ENCODE measurements at places on chromosomes 2 and 18.

GRCh38 chr2:141641462-141641861, 489.4 kb downstream of the LRP1B start:
- DNase-seq, result no peak

- DNase-seq, result no peak
Observed at GRCh38 chr2:240290432-240291336, 144.8 kb upstream of the GPC1 start.

- DNase-seq, result no peak
Observed at GRCh38 chr2:164562666-164563065, 58.6 kb downstream of the GRB14 start.

- DNase-seq, result no peak
Observed at GRCh38 chr2:201926067-201926466, 107.6 kb upstream of the FZD7 start.

DNA sequence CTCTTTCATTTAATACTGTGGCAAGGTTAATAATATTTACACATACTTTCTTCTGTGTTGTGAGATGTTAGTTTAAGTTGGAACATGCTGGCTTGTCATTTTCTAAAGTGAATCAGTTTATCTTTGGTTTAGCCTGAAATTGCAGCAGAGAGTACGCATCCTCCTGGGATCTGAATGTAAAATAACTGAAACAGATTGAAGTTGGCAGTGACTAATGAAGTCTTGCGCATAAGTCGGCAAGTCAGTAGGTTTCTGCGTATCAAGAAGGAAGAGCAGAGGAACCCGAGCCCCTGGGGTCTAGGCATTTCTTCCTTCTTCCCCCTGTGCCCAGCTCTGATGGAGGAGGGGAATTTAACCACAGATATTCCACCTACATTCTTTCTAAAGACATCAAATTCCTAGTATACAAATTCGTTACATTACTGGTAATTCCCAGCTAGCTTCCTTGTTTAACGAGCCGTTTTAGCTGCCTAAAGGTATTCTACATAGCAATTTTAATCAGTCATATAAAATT, 392.1 kb upstream of the RAB12 start:
- no peak for DNase-seq

GRCh38 chr2:216865658-216866057, 5.8 kb upstream of the TNP1 start:
- no peak for DNase-seq

DNA sequence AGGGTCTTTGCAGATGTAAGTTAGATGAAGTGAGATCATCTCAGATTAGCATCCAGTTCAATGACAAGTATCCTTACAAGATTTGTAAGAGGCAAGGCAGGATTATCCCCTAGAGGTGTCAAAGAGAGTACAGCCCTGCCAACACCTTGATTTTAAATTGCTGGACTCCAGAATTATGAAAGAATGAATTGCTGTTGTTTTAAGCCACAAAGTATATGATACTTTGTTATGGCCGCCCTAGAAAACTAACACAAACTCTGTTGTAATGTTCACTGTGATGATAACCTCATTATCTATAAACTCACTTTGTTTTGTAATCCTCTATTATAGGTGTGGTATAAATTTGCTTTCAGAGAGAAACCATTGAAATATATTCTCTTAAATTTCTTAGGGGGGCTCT, 249.0 kb upstream of the SPOPL start:
- DNase-seq, result no peak

GRCh38 chr2:120746144-120746543, 10.5 kb downstream of the GLI2 start:
- no peak for DNase-seq

- no peak for DNase-seq
Observed at GRCh38 chr2:120867290-120868241, 131.9 kb downstream of the GLI2 start.

- DNase-seq, result no peak
Observed at GRCh38 chr2:73862987-73863386, 29.8 kb upstream of the ACTG2 start.

GRCh38 chr18:63173983-63174382, 145.6 kb downstream of the BCL2 start:
- DNase-seq, result no peak

DNA sequence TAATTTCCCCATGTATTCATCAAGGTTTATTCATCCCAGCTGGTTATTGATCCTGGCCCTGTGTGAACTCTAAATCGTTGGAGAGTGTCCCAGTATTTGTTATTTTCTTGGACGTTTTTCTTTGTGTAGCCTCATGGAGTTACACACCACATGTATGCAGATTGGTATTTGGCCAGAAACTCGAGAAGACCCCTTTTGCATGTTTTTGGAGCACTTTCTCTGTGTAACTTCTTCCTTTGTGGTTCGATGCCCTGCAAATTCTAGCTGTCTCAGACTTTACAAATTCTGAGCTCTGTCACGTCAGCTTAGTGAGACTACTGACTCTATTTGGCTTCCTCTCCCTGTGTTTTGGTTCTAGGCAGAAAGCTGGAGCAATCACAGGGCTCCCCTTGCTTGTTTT, 198.7 kb downstream of the MCFD2 start:
- no peak for DNase-seq

- DNase-seq, result no peak
Observed at GRCh38 chr2:62197011-62197924, 1.4 kb downstream of the B3GNT2 start.

DNA sequence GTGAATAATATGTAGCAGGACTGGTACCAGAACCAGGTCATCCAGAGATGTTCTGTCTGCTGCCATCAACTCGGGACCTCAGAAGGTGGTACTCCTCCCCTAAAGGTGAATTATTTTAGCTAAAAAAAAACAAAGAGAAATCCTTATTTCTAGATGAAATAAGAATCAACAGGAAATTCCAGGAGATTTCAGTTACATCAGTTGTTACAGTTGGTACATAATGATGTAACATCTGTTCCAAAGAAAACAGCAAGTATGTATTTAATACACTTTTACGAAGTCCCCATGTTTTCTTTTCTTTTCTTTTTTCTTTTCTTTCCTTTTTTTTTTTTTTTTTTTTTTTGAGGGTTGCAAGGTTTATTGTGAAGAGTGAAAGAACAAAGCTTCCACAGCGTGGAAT, 33.6 kb upstream of the CD28 start:
- no peak for DNase-seq

GRCh38 chr2:20143263-20143662, 81.7 kb downstream of the SDC1 start:
- no peak for DNase-seq

- DNase-seq, result no peak
Observed at GRCh38 chr2:167844714-167845530, 402.5 kb downstream of the STK39 start.

- peak; percentile 22 for DNase-seq
Observed at GRCh38 chr2:8154936-8155335, 526.9 kb upstream of the ID2 start.

DNA sequence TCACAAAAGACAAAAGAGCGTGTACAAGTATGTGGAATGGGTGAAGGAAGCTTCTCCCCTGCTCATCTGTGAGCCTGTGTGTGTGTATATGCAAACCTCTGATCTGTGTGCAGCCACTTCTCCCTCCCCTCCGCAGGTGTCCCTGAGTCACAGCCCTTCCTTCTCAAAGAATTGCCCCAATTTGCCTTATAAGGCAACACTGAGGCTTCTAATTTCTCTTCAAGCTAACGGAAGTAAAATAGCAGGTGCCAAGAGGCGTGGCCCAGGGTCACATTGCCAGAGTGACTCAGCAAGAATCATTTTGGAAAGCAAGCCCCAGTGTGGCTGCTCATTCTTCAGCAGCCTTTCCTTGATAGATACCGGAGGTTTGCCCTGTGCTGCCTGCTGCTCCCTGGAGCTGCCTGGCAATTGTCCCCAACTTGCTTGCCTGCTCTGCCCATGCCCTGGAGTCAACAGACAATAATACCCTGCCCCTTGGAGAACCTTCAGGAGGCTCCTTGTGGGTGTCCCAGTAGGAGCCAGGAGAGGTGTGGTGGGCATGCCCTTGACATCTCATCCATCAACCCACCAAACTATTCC, 37.3 kb upstream of the BMP10 start:
- peak; percentile 63 for DNase-seq

GRCh38 chr2:128636802-128637147, 318.1 kb upstream of the HS6ST1 start:
- DNase-seq, result no peak

- DNase-seq, result no peak
Observed at GRCh38 chr2:111048856-111049768, 71.6 kb upstream of the BCL2L11 start.

GRCh38 chr2:216737676-216738075, 42.3 kb upstream of the IGFBP5 start:
- DNase-seq, result no peak

DNA sequence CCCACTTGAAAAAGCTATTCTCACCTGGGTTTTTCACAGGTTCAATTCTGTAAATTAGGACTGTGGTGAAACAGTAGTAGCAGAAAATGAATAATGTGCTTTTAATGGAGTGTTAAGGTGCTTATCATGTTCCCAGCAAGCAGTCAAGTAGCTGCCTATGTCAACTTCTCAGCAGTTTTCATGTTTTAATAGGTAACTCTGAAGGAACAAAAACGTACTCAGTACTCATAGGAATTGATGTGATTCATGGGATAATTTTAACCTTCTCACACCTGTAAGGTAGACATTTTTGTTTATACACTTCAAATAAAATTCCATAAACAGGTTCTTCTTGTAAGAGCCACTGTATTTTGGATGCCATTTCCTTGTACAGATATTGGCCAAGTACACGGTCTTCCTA, 801.6 kb downstream of the MBD2 start:
- DNase-seq, result no peak

GRCh38 chr18:63472380-63472779, 4.4 kb upstream of the SERPINB5 start:
- DNase-seq, result no peak

DNA sequence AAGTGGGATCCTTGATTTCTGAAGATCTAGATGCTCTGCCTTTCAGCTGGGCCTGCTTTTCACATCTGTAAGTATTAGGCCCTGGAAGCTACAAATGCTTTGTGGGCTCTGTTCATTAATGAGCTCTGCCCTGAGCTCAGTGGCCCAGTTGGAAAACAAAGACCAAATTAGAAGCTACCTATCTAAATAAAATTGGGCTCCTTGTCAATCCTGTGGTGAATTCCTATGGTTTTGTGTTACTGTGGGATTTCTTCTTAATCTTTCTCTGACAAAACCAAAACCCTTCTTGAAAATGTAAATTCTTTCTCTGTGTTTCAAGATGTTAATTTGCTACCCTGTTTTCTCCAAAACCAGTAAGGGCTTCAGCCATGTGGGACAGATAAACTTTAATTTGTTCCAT, 219.0 kb upstream of the HS6ST1 start:
- no peak for DNase-seq

DNA sequence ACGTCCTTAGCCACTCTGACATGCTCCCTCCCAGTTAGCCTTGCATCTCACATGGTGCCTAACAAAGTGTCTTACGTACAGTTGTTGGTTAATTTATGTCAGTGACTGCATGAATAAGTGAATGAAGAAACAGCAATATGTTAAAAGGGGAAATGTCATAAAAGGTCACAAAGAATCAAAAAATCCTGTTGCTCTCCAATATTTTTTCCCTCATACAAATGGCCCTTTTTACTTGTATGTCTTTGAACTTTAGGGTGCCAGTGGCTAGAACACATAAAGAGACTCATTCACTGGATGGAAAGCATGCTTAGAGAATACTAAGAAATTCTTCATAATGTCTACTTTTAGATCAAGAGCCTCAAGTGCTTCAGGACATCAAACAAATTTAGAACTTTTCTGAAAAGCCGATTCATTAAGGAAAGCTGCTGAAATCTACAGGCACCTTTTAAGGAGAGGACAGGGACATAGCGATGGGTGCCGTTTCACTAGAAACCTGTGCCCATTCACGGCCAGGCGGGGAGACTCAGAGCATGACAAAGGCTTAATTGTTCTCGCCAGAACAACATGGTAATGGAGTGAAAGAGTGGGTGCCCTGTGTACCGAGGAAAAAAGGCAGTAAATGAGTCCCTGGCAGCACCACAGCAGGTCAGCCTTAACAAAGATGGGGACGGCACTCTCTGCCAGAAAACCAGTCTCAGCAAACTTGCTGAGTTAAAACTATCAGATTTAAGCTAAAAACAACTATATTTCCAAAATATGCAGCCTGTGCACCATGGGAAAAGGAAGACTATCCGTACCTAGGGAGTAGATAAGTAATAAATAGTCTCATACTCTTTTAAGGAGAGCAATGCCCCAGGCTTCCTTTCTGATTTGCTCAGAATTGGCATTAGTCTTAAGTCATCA, 71.6 kb upstream of the SPTBN1 start:
- no peak for DNase-seq

DNA sequence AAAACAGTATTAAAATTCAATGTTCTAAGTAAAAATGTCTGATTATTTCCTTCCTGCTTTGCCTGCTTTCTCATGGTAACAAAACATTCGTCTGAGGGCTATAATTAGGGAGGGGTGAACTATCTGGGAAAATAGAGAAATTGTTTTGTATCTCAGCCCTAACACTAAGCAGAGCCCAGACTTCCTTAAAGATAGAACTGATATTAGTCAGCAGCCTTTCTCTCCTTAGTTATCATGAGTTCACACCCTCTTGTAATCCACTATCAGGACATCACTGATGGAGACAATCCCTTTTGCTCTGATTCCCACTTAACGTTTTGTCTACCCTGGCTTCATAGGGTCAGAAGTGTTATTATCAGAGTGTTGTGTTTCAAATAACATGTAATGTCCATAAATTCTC, 701.1 kb upstream of the ZEB2 start:
- no peak for DNase-seq

DNA sequence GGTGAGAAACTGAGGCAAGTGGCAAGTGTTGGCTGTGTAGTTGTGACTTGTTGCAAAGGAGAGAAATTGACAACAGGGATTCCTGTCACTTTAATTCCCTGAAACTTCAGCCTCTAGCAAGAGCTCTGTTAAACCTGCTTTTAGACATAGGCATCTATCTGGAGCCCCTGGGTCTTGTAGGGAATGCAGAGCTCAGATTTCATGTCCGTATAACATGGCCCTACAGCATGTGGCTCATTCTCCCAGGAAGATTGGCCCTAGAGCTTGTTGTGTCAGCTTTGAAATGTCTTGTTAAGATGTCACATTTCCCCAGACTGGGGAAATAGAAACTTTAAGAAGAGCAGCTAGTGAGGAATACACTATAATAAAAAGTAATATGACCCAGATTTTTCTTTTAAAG, 115.8 kb downstream of the POLE4 start:
- no peak for DNase-seq

GRCh38 chr2:106749823-106750222, 136.1 kb downstream of the ST6GAL2 start:
- no peak for DNase-seq

GRCh38 chr18:43277164-43277600, at the start of gene SYT4:
SYT4 (minus strand) TSS chr18:43277490; CDS start chr18:43277281, 209 bp downstream.
- no peak for DNase-seq

- no peak for DNase-seq
Observed at GRCh38 chr2:21361384-21361783, 237.6 kb downstream of the TDRD15 start.

GRCh38 chr18:27735117-27735516, 441.8 kb downstream of the CDH2 start:
- DNase-seq, result no peak

- no peak for DNase-seq
Observed at GRCh38 chr18:7926526-7926925, 359.4 kb downstream of the PTPRM start.

- DNase-seq, result no peak
Observed at GRCh38 chr2:26598336-26598995, 42.7 kb downstream of the CIB4 start.
